DMS153 (cell line): ENCODE measurements at places on chromosomes 6 and 20.

DNA sequence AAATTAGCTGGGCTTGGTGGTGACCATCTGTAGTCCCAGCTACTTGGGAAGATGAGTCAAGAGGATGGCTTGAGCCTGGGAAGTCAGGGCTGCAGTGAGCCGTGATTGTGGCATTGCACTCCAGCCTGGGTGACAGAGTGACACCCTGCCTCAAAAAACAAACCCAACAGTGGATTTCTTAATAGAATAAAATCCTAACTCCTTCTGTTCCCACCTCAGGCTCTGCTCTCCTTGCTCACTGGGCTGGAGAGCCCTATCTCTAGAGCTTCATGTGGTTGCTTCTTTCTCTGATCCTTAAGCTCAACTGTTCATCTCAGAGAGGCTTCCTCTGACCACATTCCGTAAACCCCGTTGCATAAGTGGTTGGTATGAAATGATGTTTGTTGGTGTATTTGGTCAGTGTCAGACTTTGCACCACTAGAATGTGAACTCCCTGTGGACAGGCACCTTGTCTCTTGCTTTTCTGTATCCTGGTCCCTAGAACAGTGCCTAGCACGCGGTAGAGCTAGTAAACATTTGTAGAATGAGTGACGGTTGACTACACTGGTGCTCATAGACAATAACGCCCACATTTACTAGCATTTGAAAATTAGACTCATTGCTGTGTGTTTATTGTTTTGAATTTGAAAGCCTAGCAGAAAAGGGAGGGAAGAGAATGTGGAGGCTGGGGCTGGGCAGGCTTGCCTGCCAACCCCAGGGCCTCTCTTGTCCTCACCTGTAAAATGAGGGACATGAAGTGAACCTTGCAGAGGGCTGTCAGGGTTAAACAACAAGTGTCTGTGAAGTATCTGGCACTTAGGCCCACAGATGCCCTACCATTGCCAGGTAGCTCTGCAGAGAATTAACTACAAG lies 4.2 kb downstream of the MAPRE1 start:
- no peak for DNase-seq

DNA sequence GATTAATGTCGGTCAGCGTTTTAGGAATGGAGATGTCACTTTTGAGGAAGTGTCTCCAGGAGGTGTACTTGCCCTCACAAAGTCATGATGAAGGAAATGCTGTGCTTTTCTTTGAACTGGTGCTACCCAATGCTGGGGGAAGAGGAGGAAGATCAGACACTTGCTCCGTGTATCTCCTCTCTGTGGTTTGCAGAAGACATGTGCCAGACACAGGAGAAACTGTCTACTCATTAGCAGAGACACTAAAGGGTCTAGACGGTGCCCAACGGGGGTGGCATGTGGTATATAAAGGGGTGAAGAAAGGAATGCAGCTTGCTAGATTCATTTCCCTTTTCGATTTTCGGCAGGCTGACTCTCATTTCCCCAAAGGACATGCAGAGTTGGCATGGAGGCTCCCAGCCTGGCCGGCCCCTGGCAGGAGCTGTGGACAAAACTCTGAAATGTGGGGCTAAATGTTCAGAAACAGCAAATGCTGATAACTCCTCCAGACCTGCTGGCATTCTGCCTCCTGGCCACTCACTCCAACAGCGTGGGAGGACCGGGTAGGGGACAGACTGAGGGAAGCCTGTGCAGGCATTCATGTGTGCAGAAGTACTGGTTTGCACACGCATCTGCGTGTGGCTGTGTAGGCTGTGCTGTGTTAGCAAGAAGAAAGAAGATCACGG lies 59.6 kb upstream of the QKI start:
- DNase-seq = no peak

GRCh38 chr6:3159805-3160781 lies 2.7 kb upstream of the TUBB2A start:
- DNase-seq = peak; percentile 83

GRCh38 chr6:28340310-28341095 lies 4.6 kb upstream of the ZSCAN31 start:
- no peak for DNase-seq

GRCh38 chr6:133501675-133502270 lies 260.6 kb downstream of the EYA4 start:
- no peak for DNase-seq

DNA sequence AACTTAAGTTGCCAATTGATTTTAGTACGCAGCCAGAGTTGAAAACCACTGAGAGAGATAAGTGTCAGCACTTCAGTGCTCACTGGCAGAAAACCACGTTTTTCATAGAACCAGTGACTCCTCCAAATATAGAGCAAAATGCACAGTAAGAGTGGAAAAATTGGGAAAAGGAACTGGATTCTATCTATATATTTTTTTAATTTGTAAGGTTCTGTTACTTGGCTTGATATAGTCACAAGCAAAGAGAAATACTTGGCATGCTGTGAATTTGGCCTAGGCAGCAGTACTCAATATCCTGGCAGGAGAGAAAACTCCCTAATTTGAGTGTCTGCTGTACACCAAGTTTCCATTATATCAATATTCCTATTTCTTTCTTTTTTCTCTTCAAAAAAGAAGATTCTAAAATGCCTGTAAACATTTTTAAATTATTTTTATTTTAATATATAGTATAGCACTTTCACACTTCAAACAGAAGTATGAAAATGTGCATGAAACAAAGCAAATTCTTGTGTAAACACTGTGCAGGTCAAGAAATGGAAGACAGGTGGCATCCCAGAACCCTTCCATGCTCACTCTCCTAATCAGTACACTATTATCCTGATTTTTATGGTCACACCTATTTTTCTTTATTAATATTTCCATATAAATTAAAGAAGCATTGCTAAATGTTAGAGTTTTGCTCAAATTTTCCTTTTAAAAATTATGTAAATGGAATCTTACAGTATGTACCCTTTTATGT lies 561.8 kb upstream of the RNF217 start:
- no peak for DNase-seq

GRCh38 chr20:51532577-51533191 lies 9.8 kb downstream of the NFATC2 start:
- DNase-seq = no peak

DNA sequence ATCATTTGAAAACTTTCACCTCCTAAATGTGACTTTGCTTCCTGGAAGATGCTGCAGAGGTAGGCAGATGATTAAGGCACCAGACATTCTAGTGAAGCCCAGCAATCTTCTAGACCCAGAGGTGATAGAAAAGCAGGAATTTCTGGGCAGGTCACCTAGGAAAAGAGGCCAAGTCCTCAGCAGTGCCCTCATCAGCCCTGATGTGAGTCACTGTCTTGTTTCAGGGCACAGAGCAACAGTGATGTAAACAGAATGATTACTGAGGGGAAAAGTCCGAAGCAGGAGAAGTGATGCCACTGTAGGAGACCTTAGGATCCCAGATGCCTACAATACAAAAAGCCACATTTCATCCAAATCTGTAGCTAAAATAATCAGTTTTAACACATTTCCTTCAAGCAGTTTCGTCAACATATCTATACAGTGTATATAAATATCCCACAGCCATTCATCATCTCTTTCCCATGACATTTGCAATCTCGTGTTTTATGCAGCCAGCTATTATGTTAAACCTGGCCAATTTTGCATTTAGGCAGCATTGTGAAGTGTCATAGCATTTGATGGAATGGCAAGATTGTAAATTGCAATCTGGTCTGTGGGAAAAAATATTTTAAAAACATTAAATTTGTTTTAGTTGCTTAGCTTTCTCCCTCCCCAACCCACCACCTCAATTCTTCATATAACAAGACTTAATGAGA lies 401.2 kb upstream of the RNF217 start:
- no peak for DNase-seq

DNA sequence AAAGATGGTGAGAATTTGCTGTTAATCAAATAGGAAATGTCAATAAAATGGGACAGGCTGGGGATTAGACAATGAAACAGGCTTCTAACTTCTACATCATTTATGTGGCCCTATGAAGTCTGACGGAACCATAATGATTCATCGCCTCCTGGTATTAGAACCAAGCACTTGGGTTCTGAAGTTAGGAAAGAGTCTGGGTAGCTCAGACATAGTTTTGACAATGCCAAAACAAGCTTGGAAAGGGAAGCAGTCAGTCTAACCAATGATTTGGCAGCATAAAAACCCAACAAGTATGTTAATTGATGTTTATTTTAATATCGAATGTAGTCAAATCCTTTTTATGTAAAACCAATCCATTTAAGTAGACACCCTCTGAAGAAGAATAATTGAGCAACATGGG lies 160.8 kb upstream of the RSPO3 start:
- DNase-seq = no peak

GRCh38 chr6:154154389-154154967 lies 115.4 kb downstream of the OPRM1 start:
- peak; percentile 28 for DNase-seq

DNA sequence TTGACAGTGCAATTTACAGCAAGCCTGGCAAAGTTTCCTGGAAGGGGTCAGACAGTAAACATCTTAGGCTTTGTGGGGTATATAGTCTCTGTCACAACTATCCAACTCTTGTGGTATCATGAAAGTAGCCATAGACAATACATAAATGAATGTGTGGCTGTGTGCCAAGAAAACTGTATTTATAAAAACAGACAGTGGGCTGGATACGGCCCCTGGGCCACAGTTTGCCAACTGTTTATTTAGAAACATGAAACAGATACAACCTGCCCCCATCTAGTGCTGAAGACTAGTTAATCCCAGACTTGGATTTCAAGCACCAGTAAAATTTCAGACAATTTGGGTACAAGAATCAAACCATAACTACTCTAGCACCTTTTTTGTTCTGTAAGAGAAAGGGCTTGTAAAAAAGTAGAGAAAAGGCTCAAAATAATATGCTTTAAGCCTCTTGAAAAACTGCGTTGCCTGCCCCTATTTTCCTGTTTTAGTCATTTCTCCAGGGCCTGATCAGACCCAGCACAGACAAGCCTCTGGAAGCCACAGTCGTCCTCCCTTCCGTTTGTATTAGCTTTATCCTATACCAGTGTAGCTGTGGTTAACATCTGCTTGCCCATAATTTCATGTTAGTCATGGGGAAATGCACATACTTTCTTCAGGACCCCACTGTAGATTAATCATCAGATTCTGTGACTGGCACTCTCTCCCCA lies 30.8 kb downstream of the JAG1 start:
- no peak for DNase-seq

DNA sequence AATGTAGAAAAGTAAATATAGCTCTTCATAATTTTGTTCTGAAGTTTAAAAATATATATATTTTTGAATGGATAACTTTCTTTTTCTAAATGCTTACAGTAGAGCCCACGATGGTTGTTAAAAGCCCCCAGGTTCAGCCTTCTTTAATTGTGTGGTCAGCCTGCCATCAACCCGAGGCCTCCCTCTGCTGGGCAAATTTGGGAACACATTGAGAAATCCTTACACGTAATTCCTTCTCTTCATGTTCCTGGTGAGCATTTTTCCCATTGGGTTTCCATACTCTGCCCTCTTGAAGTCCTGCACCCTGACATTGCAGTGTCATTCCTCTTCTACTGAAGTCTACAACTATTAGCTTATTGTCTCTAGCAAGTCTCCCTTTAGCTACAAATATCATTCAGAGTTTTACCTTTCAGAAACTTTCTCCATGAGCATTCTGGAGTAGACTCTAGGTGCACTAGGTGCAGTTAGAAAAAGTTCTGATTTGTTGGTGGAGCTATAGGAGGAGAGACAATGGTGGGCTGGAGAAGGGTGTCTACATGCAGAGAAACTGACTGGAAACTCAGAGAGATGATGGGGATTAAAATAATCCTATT lies 40.6 kb downstream of the TRIM38 start:
- DNase-seq = peak; percentile 2

DNA sequence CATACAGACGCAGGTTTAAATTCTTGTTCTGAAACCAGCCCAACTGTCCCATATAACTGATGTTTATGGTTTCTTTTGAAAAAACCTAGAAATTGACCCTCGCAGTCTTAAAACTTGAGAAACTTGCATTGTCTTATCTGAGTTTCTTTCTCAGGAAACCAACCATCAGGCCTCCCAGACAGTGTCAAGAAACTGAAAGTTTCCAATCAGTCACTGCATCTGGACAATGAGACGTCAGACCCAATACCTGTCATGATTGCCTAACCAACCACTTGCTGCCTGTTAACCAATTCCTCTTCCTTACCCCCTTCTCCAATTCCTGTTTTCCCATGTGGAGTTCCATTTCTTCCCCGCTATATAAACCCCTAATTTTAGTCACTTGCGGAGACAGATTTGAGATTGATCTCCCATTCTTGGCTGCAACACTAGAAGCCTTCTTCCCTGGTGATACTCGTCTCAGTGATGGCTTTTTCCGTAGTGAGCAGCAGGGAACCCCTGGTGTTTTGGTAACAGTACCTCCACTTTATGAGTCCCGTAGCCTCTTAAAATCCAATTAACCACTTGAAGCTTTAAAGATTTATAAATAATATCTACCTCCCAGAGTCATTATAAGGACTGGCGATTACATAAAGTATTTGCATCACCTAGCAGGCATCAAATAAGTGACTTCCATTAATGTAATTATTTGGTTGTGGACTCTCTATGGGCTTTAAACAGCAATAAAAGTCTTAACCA lies 49.3 kb downstream of the GPR63 start:
- DNase-seq = peak; percentile 77

- no peak for DNase-seq
Observed at GRCh38 chr6:160374836-160375560, 26.8 kb downstream of the SLC22A3 start.

DNA sequence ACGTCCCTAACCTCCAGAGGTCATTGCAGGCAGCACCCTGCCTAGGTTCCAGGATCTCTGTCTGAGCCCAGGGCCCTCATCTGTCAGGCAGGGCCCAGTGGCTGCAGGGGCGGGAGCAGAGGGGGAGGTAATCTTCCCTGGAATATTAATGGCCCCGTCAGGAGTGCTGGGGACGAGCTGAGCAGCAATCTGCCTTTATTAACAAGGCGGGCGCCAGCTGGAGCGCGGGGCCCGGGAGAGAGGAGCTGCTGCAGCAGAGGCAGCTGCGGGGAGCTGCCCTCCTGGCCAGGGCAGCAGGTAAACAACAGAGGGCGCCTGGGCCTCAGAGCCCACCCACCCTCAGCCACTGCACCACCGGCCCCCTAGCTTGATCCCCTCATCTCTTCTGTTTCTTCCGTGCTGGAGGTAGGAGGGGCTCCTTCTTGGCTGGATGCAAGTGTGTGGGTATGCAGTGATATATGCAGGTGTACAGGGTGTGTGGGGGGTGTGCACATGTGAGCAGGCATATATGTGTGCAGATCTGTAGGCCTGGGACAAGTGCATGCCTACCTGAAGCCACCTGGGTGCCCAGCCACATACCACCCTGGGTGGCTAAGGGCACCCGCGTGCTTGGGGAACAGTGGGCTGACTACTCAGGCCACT lies 131.8 kb upstream of the MLN start:
- DNase-seq = peak; percentile 57
